ENCODE measurements at places on chromosomes 7 and 10.
A peak's percentile ranks its signal among the peaks of the same experiment; 100 is the strongest.

- DNase-seq = no peak
These were observed 103.1 kb downstream of the PRKCQ start for GRCh38 chr10:6476989-6477388.

- DNase-seq = no peak
These were observed 7.8 kb downstream of the LIPF start for GRCh38 chr10:88672041-88672440.

DNA sequence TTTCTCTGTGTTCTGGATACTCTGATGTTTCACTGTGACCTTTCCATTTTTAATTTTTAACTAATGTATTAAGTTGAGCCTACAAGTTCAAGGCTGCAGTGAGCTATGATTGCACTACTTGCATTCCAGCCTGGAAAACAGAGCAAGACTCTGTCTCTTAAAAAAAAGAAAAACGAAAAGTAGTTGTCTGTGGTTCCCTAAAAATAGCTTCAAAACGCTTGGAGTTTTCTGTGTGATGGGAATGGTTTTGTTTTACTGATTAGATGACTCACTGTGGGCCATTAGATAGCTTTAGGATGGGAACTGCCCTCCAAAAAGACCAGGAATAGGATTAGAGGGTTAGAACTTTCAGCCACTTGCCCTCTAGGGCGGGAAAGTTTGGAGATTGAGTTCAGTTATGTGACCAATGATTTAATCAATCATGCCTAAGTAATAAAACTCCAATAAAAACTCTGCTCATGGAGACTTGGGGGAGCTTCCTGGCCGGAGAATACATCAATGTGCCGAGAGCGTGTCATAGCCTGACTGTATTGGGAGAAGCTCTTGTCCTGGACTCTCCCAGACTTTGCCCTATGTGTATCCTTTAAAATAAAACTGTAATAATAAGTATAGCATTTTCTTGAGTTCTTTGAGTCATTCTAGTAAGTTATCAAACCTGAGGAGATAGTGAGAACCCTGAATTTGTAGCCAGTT lies 147.1 kb downstream of the LYZL1 start:
- DNase-seq = no peak

DNA sequence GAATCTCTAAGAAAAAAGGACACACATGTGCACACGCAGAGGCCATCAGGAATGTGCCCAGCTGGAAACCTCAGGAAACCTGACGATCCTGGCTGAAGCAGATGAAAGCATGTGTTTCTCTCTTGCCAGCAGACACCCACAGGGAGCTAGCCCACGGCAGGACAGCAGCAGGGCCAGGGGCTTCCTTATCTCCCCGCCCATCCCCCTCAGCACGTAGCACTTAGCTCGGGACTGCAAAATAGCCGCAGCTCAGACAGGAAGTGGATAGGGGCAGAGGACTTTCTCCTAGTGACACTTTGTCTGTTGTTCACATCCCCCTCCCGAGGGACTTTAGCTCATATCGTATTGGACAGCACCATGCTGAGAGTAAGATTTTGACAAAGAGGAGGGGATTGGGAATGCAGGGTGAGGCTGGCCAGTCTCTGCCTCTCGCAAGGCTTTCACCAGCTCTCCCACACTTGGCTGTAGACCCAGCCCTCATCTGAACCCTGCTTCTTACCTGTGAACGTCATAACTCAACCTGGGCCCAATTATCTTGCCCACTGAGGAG lies 63.8 kb downstream of the MKI67 start:
- peak; percentile 28 for DNase-seq

DNA sequence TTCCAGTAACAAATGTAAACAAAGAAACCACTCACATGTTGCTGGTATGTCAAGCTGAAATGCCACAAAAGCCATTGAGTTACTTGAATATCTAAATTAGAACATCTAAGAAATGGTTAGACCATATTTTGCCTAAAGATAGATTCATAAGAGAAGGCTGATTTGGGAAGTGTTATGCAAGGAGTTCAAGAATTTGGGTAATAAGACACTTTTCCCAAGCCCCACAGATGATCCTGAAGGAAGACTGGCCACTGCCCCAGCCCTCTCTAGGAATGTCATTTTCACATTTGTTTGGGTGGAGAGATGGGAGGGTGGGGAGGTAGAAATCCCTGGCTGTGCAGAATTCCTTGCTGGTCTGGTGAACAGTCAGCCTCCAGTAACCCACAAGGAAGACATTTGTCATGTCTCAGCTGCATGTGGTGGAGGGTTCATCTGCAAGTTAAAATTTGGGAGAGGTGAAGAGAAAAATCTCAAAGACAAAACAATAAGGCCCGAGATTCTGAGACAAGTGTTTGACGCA lies 427.2 kb upstream of the KLF6 start:
- no peak for DNase-seq

GRCh38 chr7:127949769-127950222 lies 81.4 kb downstream of the LRRC4 start:
- no peak for DNase-seq

GRCh38 chr10:132974886-132975830 lies 32.8 kb upstream of the CFAP46 start:
- no peak for DNase-seq

DNA sequence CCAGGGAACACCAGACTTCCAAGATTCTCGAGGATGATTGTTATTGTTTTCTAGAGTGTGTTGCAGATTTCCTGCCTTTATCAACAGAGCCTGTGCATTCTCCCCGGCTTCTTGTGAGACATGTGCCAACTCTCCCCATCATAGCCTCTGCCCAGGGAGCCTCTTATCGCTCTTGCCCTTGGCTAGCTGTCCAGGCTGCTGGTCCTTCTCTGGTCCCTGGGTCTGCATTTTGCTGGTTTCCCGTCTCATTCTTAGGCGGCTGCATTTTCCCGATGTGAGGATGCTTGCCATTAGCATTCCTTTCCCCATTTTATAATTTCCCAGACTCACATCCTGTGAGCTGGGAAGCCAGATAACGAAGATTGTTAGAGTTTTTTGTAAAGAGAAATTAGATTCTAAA lies 15.2 kb downstream of the SLC13A4 start:
- no peak for DNase-seq

GRCh38 chr10:10644008-10644646 lies 373.5 kb upstream of the CELF2 start:
- no peak for DNase-seq

GRCh38 chr7:150371131-150371995 lies 2.7 kb downstream of the REPIN1 start:
- DNase-seq = no peak

DNA sequence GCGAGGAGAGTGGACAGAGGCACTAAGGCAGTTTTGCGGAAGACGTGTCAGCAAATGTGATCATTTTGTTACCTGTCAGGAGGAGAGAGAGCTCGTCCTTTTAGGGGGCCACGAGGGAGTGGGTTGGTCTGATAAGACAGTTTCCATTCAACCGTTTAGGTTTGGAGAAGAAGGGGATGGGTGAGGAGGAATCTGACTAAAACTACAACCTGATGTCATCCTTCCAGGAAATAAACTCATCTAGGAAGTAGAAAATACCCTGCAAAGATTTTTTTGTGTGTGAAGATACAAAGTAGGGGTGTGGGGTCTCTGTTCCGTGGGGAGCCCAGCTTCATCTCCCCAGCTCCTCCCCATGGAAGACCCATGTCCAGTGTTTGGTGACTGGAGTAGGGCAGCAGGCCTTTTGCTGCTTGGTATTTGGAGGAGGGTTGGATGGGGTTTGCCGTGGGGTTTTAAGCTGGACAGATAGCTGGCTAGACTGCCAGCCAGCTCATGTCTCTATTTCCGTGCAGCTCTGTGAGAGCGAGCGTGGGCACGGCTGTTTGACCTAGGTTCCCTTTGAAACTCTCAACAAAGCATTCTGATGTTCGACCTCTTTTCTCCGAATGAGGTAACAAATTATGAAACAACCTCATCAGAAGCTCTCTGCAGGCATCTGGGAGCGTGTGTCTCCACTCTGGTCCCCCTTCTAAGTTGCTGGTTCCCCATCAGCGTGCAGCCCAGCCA lies 136.0 kb upstream of the TCF7L2 start:
- DNase-seq = no peak

- no peak for DNase-seq
These were observed 109.2 kb downstream of the PRTFDC1 start for GRCh38 chr10:24843256-24843655.

GRCh38 chr7:142139597-142140400 lies 28.3 kb downstream of the MGAM2 start:
- no peak for DNase-seq

GRCh38 chr10:11468126-11468742 lies 143.2 kb downstream of the USP6NL start:
- DNase-seq = no peak

DNA sequence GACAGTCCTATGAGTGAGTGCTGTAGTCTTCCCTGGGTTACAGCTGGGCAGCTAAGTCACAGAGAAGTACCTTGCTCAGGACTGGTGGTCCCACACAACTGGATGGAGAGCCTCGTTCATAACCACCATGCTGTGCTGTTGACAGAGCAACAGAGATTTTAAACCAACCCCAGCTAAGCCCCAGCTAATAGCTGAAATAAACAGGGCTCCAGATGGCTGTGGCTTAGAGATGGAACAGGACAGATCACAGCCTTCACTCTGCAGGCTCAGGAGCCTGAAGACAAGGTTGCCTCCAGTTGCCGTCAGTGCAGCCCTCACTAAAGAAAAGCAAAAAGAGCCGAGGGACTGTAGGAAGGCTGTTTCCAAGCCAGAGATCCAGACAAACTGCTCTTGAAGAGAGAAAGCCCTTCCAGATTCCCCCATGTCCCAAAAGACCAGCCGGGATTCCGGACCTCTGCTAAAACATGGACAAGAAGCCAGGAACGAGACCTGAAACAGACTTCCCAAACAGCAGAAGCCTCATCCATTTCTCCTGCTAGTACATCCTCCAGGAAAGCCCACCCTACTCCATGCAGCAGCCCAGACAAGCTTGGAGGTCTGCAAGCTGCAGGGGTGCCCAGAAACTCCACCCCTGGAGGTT lies 4.2 kb downstream of the HTRA1 start:
- no peak for DNase-seq

GRCh38 chr7:86991093-86991769 lies 68.2 kb downstream of the ELAPOR2 start:
- DNase-seq = no peak

DNA sequence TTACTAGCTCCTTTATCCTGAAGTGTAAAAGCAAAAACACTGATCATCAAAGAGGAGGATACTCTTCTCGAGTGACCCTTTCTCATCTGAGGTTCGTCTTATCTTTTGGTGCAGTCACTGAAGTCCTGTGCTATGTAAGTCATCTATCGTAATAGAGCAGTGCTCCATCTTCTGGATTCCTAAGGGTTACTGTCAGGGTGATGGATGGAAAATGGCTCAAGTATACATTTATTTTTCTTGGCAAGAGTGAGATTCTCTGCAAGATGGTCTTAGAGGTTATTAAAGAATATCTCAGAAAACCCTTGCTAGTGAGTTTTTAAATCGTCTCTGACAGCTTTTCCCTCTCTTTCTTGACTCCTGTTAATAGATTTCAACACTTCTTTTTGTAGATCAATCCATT lies 12.4 kb downstream of the PRKG1 start:
- no peak for DNase-seq

DNA sequence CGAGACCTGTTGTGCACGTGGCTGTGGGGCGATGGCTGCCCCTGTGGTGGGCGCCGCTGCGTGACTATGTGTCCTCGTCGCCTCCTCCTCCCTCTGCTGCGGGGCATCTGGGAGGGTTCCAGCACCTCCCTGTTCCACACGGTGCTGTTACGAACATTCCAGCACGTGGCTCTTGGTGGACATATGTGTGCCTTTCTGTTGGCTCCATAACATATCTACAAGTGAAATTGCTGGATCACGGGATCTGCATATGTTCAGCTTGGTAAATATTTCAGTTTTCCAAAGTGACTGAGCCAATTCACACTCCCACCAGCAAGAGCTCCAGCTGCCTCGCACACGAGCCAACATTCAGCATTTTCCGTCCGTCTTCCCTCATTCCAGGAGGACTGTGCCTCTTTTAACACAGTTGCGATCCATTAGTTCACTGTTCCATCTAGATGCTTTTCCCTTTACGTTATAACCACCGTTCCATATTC lies 25.1 kb downstream of the SNX8 start:
- DNase-seq = no peak

DNA sequence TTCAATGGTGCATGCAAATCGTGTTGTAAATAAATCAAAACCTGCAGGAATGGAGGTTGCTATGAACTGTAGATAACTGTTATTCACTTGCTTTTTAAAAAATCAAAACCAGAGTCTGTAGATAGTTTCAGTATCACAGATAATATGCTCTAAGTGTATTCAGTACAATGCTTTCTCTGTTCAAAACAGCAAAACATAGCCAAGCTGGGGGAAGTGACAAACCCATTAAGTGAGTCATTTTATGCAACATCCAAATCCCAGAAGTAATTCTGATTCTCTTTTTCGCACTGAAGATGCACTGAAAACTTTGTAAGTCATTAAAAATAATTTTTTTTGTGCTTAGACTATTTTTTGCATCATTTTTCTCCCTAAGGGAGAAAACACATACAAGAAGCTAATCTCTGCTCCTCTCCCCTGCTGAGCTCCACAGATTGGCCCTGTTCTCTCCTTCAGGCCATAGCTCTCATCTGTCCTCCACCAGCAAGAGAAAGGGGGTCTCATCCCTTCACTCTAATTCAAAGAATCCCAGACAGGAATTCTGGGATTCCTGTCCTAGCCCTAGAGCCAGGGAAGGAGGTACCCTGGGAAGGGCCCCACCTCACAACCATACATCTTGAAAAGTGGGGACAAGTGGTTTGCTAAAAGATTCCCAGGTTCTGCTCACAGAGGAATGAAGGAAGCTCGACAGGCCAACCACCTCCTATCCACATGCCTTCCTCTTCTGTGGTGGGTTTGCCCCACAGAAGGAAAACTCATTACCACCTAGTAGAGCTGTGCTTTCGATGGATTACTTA lies 4.9 kb downstream of the PRTFDC1 start:
- no peak for DNase-seq

DNA sequence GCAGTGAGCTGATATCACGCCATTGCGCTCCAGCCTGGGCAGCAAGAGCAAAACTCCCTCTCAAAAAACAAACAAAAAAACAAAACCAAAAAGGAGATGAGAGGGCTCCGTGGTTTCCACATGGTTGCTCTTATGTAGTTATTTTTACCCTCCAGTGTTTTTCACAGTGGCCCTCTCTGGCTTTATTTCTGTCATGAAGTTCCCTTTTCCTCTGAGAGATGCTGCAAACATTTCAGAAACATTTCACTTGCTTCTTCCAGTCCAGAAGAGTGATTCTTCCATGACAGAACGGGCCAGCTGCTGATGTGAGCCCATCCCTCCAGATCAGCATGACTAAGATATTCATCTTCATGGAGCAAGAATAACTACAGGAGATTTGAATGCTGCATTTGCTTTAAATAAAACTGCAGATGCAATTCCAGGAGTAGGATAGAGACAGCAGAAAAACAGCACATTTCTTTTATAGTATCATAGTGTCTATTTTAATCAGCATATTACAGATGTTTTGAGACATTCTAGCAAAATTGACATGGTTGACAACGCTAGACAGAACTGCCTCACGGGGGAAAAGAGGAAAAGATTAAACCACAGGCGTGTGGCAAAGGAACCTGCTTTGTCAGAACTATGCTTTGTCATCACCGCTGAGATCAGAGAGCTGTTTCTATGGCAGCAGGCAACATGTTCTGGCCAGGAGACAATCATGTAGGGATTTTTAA lies 40.3 kb downstream of the NRCAM start:
- DNase-seq = no peak

- no peak for DNase-seq
These were observed 29.1 kb downstream of the EPC1 start for GRCh38 chr10:32317795-32318357.

Measured in T-helper 2 cell (primary cell).